ENCODE measurements at places on chromosomes 11 and 22. TPM values are rescaled to one million over a fixed set of nuclear protein-coding genes. Genes with fewer than 3 reads are reported as not detected.

GRCh38 chr11:33618351-33618710 lies 82.3 kb downstream of the C11orf91 start:
- no peak for DNase-seq

DNA sequence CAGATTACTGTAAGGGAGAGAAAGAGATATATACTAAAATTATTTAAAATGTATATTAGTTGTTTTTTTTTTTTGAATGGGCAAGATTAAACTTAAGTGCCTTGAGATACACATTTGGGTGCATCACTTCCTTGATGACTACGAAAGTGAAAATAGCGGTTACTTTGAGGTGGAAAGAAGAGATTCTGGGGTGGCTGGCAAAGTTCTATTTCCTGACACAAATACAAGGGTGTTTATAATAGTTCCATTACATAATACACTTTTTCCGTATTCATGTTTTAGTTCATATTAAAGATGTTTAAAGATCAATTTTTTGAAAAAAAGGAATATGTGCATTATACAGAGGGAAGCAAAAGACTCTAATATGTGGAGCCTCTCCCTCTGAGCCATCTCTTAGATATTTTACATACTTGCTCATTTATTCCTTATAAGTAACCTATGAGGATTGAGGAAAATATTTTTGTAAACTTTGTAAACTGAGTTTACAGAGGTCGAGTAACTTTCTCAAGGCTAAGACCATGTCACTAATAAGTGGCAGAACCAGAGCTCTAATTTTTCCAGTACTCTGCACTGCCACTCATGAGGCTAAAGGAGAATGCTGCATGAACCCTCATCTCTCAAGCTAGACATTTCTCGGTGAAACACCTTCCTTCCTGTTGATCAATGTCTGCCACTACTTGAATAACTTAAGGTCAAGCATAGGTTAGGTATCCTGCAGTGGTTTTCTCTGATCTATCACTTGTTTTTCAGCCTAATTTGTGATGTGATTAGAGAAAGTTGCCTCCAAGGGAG lies 58.6 kb downstream of the DDIAS start:
- no peak for DNase-seq

GRCh38 chr22:23082534-23083314 lies 12.4 kb downstream of the GNAZ start:
- no peak for DNase-seq

Gene SCGB1C1
- not detected for total RNA-seq

- DNase-seq = no peak
These were observed 2.0 kb downstream of the PRDM10 start for GRCh38 chr11:130000552-130001176.
